ENCODE measurements at places on chromosomes 1 and 21. TPM values are rescaled to one million over a fixed set of nuclear protein-coding genes. Genes with fewer than 3 reads are reported as not detected.

PTPRC gene
- 14.1 TPM for total RNA-seq

IER5 gene
- total RNA-seq, result 21.9 TPM

SRRM1 gene
- 78.4 TPM for total RNA-seq

MPZ gene
- 8.3 TPM for total RNA-seq

LORICRIN gene
- total RNA-seq, result not detected

- no peak for DNase-seq
These were observed 13.3 kb upstream of the PPP2R5A start for GRCh38 chr1:212271823-212272485.

DNA sequence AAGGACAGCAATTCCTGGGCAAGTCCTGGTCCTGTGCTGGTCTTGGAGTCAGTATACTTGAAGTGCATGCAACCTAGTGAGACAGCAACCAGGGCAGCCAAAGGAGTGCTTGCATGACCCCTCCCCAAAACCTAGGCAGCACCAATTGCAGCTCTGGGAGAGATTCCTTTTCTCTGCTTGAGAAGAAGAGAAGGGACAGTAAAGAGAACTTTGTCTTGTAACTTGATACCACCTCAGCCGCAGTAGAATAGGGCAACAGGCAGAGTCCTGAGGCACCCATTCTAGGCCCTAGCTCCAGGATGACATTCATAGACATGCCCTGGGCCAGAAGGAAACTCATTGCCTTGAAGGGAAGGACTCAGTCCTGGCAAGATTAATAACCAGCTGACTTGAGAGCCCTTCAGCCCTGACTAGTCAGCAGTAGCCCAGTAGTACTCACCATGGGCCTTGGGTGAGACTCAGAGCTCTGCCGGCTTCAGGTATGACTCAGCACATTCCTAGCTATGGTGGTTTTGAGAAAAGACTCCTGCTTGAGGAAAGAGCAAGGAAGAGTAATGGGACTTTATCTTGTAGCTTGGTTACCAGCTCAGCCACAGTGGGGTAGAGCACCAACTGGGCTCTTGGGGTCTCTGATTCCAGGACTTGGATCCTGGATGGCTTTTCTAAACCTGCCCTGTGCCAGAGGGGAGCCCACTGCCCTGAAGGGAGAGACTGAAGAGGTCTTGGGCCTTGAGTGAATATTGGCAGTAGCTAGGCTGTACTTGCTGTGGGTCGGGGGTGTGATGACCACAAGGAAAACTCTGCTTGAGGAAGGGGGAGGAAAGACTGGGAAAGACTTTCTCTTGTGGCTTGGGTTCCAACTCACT, 51.7 kb upstream of the ACADM start:
- no peak for DNase-seq

DNA sequence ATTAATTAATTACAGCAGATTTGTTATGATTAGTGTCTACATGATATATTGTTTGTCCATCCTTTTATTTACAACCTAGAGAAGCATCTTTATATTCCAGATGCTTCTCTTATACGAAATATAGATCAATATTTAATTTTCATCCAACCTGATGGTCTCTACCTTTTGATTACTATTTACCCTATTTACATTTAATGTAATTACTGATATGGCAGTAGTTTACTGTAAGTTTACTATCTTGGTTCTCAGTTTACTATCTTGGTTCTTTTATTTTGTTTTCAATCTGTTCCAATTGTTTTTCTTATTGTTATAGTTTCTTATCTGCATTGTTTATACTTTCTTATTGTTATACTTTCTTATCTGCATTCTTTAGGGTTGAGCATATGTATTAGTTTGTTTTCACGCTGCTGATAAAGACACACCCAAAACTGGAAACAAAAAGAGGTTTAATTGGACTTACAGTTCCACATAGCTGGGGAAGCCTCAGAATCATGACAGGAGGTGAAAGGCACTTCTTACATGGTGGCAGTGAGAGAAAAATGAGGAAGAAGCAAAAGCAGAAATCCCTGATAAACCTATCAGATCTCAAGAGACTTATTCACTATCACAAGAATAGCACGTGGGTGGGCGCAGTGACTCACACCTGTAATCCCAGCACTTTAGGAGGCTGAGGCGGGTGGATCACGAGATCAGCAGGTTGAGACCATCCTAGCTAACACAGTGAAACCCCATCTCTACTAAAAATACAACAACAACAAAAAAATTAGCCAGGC, 28.9 kb downstream of the FAF1 start:
- DNase-seq, result no peak

- DNase-seq, result no peak
These were observed 5.0 kb downstream of the GJB3 start for GRCh38 chr1:34785875-34786470.

DNA sequence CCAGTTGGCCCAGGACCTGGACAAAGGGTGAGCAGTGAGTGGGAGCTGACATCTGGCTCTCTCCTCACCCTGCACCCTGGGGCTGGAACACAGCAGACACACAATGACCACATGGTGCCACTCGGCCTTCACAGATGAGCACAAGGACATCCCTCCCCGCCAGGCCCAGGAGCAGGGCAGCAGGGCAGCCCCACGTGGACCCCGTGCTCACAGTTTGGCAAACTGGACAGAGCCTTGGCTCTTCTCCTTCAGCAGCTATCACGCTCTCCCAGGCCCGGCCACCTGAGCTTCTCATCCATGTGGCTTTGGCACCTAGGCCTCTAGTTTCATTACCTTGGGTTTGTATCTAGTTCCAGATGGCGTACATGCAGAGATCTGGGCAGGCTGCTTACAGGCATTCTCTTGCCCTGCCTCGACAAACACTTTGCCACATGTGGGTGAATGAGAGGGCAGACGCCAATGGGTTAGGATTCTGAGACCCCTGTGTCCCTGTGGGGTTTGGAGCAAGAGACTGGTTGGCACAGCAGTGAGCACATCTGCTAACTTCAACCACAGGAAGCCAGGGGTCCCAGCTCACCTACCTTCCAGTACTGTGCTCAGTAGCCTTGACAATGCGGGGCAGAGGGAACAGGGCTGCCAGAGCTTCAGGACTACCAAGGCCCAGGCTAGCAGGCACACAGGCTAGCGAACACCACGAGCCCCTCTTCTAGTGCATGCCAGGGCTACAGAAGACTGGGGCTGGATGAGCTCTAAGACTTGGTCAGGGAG, 3.4 kb upstream of the PTPRF start:
- DNase-seq, result no peak

- DNase-seq, result no peak
These were observed 12.9 kb upstream of the CD55 start for GRCh38 chr1:207308451-207309190.

DNA sequence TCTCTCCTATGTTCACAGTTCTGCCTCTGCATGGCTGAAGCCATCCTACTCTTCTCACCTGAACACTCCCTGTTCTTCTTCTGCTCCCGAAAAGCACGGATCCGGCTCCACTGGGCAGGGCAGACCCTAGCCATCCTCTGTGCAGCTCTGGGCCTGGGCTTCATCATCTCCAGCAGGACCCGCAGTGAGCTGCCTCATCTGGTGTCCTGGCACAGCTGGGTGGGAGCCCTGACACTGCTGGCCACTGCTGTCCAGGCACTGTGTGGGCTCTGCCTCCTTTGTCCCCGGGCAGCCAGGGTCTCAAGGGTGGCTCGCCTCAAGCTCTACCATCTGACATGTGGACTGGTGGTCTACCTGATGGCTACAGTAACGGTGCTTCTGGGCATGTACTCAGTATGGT, 1.8 kb downstream of the CYB561D1 start:
- DNase-seq, result no peak

DNA sequence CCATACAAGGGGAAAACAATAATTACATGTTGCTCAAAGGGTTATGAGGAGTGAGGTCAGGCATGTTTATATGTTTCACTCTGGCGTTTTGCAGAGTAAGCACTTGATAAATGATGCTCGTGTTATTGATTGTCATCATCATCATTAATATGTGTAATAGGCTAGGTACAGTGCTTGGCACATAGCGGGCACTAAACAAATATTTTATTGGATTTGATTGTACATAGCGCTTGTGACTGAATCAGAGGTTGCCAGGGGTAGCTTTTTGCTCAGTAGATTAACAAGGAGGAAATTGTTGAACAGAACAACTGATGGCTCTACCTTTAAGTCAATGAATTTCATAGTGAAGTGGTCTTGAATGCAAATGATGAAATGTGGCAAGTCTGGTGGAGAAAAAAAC, 91.7 kb downstream of the ROR1 start:
- no peak for DNase-seq

DNA sequence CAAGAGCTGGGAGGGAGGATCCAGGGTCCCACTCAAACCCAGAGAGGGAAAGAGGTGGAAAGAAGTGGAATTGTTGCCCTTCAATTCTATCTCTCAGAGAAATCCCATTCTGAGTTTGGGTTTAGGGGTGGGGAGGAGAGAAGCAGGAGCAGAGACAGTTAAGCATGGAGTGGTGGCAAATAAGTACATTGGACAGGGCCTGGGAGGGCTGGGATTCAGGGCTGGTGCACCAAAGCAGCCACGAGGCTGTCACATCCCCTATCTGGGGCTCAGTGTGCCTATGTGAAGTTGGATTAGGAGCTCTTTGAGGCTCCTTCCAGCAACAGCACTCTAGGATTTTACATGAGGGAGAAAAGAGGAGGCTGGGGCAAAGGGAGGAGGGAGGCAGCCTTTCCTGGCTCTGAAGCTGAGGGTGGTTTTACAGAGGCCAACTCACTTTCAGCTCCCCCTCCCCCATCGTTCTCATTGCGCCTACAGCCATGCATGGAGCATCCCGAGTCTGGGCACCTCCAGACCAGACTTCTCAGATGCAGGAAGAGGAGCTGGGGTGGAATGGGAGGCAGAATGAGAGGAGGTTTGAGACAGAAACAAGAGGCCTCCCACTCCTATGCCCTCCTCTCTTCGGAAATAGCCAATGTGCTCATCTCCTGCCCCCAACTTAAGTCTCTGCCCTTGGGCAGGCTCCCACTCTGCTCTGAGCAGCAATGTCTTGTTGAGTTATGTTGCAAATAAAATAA, 3.0 kb upstream of the SYT6 start:
- DNase-seq, result no peak

- peak; percentile 58 for DNase-seq
These were observed 660 bp downstream of the GCLM start for GRCh38 chr1:93908394-93909145.

Measured in right cardiac atrium (tissue), 5 donors.